Astrocyte of the hippocampus (primary cell): ENCODE measurements at places on chromosomes 5 and 9.
A peak's percentile ranks its signal among the peaks of the same experiment; 100 is the strongest.

GRCh38 chr9:97900103-97900737 is 22.1 kb downstream of the TRMO start:
- peak; percentile 5 for DNase-seq

DNA sequence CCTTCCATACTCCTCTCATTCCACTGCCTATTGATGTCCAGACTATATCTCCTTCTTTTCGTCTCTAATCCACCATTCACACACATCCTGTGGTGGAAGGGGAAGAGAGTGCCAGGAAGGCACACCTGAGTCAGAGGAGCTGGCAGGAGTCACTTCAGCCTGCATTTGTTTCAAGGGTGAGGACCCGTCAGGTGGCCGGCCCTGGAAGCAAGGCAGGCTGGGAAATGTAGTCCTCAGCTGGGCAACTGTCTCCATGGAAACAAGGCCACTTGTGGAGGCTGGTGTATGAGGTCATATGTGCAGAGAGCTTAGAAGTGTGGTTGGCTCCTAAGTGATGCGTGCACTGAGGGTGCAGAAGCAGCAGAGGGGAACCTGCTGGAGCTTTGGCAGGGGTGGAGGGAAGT is 278.4 kb downstream of the NSG2 start:
- DNase-seq = peak; percentile 65

- peak; percentile 58 for DNase-seq
Measured at GRCh38 chr9:117656002-117656401, 48.2 kb upstream of the TLR4 start.

- no peak for DNase-seq
Measured at GRCh38 chr9:24608599-24608998, 62.9 kb upstream of the IZUMO3 start.

GRCh38 chr5:157540707-157541446 is 34.7 kb downstream of the ADAM19 start:
- peak; percentile 61 for DNase-seq

- no peak for DNase-seq
Measured at GRCh38 chr9:132164604-132165362, 2.9 kb downstream of the NTNG2 start.

DNA sequence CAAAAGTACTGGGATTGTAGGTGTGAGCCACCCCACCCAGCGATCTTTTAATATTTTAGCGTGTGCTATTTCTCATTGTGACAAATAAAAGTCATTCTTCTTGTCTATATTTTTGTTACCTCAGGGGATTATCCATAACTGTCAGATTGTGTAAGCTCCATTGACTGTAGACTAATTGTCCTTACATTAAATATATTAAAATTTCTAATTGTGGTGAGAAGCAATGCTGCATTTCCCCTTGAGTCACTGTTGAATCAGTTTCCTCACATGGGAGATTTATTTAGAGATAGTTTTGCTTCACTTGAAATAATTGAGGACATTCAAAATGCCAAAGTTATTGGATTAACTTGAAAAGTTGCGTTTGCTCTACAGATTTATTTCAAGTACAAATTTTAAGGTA is 782.4 kb upstream of the WWC1 start:
- DNase-seq = no peak

- no peak for DNase-seq
Measured at GRCh38 chr5:33938507-33938796, 2.3 kb downstream of the RXFP3 start.

DNA sequence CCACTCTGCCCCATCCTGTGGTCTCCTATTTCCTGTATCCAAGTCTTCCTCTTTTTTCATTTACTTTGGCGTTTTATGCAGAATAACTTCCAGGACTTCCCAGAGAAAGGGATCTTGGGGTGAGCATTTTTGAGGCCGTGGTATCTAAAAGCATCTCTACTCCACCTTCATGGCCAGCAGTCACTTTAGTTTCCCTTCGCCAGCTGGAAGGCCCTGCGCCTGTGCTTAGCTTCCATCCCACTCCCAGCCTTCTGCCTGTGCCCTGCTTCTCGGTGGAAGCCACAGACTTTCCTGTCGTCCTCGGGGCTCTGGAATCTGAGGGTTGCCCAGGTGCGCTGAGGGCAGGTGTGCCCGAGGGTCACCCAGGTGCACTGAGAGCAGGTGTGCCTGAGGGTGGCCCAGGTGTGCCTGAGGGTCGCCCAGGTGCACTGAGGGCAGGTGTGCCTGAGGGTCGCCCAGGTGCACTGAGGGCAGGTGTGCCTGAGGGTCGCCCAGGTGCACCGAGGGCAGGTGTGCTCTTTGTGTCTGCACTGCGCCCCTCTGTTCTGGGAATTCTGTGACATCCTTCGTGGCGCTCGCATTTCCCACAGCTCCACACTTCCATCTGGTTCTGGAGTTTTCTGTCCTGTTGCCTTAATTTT is 32.4 kb upstream of the LRRC14B start:
- DNase-seq = no peak

DNA sequence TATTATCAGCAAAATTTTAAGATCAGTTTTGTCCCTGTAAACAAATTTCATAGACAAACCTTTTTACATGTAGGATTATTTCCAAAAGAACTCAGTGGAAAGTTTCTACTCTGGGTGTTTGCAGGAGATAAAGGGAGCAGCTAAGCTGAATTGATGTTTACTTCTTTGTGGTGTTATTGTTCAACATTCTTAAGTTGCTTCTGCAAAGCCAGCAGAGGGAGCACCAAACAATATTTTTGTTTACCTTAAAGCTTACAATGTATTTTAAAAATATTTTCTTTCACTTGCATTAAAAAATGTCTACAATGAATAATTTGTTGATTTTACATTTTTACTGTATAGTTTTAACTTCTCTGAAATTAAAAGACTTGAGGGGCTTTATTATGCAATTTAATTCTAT is 135.4 kb downstream of the ATG10 start:
- DNase-seq = peak; percentile 26

DNA sequence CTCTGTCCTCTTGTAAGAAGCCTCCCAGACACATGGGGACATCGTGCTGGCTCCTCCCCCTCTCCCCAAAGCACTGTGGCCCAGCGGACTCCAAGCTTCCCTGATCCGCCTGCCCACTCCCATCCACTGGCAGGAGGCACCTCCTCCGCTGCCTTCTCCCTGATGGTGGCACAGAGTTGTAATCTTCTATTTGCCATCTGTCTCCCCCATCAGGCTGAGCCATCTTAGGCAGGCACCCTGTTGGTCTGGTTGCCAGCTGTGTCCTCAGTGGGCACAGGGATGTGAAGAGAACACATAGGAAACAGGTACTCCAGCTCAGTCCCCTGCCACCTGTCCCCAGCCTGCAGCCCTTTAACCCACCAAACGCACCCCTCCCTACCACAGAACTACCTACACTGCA is 5.4 kb upstream of the ZDHHC12 start:
- no peak for DNase-seq

DNA sequence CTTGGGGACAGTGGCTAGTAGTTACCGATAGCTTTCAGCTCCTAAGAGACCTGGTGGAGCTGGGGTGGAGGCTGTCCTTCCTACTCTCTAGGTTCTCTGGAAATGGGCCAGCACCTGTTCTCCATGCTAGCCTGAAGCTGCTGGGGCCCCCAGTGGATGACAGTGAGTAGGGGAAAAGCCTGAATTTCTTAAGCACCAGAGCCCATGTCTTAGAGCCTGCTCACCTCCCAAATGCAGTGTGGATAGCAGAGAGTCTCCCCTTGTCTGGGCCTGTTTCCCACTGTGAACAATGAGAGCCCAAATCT is 105.8 kb downstream of the DAB2IP start:
- DNase-seq = no peak

GRCh38 chr9:138063785-138064184 is 186.2 kb downstream of the CACNA1B start:
- no peak for DNase-seq

DNA sequence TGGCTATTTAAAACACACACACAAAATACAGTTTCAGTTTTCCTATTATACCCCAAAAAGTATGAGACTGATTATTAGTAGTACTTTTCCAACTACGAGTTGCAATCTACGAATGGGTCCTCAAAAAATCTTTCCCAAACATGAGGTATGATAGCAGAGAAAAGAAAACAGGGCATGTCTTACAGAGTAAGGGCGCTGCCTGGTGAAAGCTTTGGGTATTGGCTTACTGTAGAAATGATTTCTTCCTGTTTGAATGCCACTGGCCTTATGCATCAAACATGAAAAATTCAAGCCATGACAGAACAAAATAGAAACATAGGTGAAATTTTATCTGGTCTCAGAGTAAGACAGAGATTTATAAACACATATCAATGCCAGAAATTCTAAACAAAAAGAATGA is 448.0 kb downstream of the SPOCK1 start:
- DNase-seq = no peak
